ENCODE measurements at places on chromosomes 2 and 18. TPM values are rescaled to one million over a fixed set of nuclear protein-coding genes. Genes with fewer than 3 reads are reported as not detected.

Gene EVA1A
- total RNA-seq = 74.0 TPM

Gene OTX1
- total RNA-seq = not detected

Gene CCDC68
- total RNA-seq = 0.63 TPM

Gene HOXD9
- total RNA-seq = 10.7 TPM

Gene DSC1
- total RNA-seq = not detected

Gene AMER3
- total RNA-seq = not detected

Gene ARHGAP28
- 3.6 TPM for total RNA-seq

Gene COLEC11
- total RNA-seq = 0.57 TPM

Gene SLC23A3
- 0.81 TPM for total RNA-seq

Gene FBXO15
- 0.06 TPM for total RNA-seq

Gene THUMPD2
- 11.3 TPM for total RNA-seq

Gene CDH20
- total RNA-seq = 0.16 TPM

Gene ZBTB7C
- under 0.01 TPM for total RNA-seq

Gene CACNB4
- under 0.01 TPM for total RNA-seq

Gene UGT1A8
- total RNA-seq = not detected

Gene ARHGAP25
- total RNA-seq = 11.7 TPM

Gene FBXO36
- 1.5 TPM for total RNA-seq

Gene NT5C1B
- total RNA-seq = not detected

Gene CYBRD1
- total RNA-seq = 22.2 TPM
